HFF-Myc (cell line): ENCODE measurements at places on chromosomes 12 and 14.

- no peak for DNase-seq
Observed at GRCh38 chr14:55705651-55706364, 125.8 kb downstream of the KTN1 start.

GRCh38 chr14:57254884-57255283 lies 13.8 kb downstream of the EXOC5 start:
- no peak for DNase-seq

DNA sequence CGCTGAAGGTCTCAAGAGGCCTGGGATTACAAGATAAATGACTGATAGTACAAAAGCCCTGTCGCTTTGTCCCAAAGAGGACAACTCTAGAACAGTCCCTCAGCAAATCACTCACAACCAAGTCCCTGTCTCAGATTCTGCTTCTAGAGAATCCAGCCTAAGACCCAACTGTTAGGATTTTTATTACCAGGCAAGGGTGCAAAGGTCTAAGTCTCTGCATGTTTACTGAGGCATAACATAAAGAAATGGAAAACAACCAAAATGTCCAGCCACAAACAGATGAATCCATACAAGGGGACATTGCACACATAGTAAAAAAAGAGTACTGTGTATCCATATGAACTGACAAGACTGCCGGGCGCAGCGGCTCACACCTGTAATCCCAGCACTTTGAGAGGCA lies 104.1 kb downstream of the FOXN3 start:
- no peak for DNase-seq

GRCh38 chr14:78182722-78183121 lies 12.5 kb downstream of the NRXN3 start:
- DNase-seq = no peak

DNA sequence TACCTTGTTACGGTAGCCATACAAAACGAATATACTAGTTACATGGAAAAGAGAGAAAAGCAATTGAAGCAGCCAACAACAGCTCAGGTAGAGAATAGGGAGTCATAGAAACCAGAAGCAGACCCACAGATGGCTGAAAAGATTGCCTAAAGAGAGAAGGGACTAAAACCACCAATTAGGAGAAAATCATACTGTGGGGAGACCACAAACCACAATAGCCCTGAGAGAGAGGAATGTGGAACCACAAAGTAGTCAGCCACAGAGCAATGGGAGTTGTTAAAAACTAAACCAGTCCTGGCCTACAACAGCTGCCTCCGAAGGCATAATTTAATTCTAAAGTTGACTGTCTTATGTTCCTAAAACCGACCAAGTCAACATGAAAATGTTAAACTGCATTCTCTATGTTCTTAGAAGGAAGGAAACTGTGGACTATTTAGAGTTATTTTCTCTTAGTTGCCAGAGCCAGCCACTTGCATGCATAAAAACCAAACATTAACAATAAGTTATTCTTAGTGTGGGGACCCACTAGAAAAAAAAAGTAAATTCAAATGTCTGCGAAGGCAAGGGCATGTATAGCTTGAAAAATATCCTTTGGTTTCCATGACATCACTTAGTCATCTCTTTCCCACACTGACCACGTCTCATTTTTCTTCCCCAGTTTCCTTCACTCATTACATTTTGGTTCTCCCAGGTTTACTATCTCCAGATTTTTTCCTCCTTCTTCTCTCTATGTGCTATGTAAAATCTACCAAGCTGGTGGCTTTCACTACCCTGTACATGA lies 398.1 kb downstream of the NOVA1 start:
- DNase-seq = no peak

DNA sequence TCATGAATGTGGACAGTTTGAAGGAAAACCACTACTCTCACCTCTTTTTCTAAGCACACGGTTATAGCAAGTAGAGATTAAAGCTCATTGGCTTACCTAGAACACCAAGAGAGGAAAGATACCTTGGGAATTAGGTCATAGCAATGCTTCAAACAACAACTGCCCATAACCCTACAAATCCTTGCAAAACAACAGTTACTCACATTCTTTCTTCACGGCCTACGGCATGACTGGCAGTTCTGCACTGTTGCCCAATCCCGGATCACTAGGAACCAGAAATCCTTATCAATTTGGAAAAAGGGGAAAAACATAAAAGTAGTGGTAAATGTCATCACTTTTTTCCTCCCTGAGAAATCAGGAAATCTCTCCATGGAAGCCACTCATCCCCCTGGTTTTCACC lies 9.6 kb upstream of the ISM2 start:
- no peak for DNase-seq

GRCh38 chr14:24847568-24848095 lies 202.3 kb downstream of the STXBP6 start:
- DNase-seq = no peak

- no peak for DNase-seq
Observed at GRCh38 chr12:25186788-25187402, 8.1 kb downstream of the DNAI7 start.

GRCh38 chr12:3236345-3237187 lies 159.4 kb downstream of the TSPAN9 start:
- DNase-seq = peak; percentile 61

DNA sequence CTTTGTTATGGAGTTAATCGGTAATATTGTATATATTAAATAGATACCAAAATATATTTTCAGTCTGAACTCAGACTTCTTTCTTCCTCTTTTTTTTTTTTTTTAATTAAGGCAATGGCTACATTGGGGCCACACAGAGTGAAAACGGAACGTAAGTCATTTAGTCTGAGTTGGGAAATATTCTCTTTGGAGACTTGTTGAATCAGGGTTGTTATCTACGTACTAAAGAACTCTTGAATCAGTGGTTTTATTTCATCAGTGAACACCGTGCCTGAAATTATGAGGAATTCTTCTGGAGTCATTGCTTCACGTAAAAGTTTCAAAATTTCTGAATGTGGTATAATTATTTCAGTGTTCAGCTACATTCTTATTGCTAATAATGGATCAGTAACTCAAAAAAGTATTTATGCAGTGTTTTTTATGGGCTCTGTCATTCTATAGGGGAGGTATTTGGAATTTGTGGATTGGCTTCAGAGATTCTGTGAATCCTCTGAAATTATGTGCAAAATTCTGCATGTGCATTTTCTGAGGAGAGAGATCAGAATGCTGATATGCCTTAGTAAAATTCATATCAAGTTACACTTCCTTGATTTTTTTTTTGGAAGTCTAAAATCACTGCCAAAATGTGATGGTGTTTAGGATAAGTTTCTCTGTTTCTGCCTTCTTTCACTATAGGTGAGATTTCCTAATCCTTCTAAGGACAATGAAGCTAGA lies 39.6 kb downstream of the BRMS1L start:
- DNase-seq = no peak

GRCh38 chr12:28787151-28787550 lies 361.9 kb upstream of the FAR2 start:
- DNase-seq = no peak
